ENCODE measurements at places on chromosomes 2 and 18.

GRCh38 chr2:42935692-42936671 is 143.6 kb upstream of the HAAO start:
- no peak for DNase-seq

DNA sequence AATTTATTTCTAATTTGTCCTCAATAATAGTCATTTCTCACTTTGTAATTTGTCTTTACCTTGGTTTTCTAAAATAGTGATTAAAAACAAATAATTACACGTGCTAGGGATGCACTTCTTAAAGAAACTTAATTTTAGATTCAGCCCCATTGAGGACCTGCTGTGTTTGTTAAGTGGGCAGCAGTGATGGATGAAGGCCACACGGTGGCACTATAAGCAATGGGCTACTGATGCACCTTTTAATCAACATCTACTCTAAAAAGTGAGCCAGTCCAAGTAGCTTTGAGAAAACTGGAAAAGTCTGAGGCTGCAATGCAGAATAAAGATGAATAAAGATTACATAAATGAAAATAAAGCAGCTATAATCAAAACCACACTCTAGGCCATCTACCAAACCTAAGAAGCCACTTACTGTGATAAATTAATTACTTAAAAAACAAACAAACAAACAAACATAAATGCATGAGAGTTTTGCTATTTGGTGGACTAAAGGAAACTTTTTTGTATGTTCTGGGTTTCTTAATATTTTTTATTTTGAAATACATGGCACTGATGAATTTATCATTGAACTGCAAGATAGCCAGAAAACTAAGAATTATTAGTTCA is 89.3 kb downstream of the PDE11A start:
- DNase-seq, result no peak

- no peak for DNase-seq
Observed at GRCh38 chr2:69716555-69717120, 25.3 kb upstream of the ANXA4 start.

DNA sequence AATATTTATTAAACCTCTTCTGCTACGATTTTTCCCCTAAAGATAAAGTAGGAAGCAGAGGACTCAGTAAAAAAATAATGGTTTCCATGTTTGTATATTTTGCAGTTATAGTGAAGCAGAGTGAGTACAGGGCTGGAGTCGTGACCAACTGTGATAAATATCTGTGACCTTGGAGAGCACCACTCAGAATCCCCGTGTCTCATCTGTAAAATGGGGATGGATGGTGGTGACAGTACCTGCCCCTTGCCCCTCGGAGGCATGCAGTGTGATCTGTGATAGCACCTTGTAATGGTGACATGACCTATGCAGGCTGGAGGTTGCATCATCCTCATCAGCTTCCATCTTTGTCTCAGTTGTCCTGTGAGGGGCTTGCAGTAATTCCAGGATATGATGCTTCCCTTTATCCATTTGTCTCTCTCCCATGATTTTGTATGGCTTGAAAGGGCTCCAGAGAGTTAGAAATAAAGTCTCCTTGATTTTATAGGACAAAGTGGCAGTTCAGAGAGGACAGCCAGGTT is 5.5 kb downstream of the TTL start:
- no peak for DNase-seq

- no peak for DNase-seq
Observed at GRCh38 chr18:8386669-8387380, 222.4 kb upstream of the RAB12 start.

DNA sequence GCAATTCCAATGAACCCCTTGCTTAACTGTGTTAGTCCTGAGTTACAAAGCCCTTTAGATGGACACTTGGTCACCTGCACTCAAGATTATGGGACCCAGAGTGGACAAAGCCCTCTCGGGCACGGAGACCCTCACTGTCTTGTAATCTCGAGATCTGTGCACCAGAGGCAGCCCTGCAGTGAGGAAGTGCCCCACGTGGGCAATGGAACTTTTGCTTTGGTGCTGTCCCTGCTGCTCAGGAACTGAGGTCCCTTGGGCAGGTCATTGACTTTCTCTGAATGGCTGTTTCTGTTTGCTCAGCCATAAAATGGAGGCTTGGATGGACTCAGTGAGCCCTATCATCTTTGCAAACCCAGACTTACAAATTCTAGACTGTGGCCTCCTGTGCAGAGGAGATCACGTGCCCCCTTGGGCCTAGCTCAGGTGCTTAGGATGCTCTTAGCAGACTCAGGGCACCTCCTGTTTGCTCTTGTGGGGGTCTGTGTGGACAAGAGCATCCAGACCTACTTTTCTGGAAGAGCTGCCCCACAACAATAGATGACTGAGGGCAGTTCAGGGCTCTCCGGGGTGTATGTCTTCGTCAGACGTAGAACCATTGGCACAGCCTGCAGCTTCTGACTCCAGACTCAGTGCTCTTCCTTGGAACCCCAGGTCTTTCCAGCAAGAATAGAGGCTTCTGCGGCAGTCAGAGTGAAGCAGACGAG is 94.5 kb upstream of the HS6ST1 start:
- DNase-seq, result no peak

DNA sequence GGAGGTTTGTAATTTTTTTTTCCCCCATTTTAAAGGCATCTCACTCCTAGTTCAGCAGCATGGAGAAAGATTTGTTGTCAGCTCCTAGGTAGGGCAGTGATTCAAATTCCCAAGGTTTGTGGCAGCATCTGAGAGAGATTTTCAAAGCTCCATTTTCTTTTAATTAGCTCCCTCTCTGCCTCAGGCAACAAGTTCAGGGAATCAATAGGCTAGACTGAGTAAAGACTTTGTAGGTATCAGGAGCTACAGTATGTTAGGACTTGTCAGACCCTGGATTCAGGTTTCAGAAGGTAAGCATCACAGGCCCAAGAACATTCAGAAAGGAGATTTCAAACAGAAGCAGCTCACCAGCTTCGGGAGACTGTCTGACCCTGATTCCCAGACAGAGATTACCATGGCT is 273.3 kb upstream of the ERBB4 start:
- no peak for DNase-seq

DNA sequence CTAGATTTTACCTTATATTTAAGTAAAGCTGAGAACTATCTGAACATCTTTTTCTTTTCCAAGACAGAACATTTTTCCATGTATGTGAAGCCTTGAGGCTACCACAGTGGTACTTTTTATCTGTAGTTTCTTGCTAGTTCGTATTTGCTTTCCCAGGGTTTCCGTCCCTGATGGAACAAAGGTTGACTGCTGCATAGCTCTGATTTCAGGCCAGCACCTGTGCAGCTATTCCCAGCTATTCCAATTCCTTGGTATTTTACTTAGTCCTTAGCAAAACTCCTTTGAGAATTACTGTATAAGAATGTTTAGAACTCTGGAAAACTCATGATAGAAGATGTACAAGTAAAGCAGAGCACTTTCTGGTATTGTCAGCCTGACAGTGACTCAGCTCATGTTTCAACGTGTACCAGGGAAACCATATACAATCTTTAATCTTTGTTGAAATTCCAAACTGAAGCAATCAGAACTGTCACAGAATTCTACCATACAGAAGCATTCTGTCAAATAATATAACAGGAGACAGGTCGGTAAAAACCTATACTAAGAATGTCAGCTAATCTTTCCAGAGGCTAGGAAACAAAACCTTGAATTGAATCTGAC is 162.2 kb downstream of the PKP4 start:
- DNase-seq, result no peak

DNA sequence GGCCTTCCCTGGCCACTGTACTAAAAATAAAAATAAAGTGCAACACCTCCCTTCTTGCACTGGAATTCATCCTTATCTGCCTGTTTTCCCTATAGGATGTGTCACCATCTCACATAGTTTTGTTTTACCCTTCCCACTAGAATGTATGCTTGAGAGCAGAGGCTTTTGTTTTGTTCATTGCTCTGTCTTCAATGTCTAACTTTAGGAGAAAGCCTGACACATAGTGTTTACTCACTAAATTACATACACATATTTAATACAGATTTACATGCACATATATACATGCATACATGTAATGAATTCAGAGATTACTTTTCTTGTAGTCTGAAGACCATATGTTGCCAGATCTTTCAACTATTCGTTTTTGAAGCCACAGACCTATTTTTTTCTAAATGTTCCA is 23.0 kb downstream of the CD302 start:
- no peak for DNase-seq

- DNase-seq, result no peak
Observed at GRCh38 chr2:199994371-199994770, 39.0 kb downstream of the MAIP1 start.

DNA sequence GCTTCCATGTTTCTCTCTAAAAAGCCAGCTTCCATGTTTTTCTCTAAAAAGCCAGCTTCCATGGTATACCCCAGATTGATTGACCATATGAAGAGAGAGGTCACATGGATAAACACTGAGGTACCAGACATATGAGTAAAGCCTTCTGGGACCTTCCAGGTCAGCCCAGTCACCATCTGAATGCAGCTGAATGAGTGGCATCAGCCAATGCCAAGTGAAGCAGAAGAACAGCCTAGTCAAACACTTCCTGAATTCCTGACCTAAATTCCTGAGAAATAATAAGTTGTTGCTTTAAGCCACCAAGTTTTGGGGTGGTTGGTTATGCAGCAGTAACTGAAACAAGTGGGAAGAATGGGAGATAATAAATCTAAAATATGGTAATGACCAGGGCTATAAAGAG is 5.7 kb upstream of the ALS2 start:
- no peak for DNase-seq

GRCh38 chr18:13218368-13218991 is at the start of gene LDLRAD4:
Gene LDLRAD4 (plus strand): TSS chr18:13218760.
- no peak for DNase-seq

DNA sequence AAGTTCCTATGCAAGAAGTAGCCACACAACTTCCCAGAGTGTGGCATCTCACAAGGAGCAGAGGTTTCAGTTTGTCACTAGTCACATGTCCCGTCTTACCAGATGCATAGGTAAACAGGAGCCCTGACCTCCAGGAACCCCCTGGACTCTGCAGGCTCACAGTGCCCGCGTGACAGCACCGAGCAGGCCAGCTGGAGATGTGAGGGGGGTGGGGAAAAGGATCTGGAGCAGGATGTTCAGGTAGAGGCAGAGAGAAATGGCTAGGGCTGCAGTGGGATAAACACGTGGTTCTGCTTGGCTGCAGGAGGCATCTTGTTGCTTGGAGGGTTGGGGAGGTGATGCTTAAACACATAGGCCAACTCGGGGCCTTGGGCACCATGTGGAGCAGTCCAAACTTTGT is 54.2 kb downstream of the IMPA2 start:
- no peak for DNase-seq

DNA sequence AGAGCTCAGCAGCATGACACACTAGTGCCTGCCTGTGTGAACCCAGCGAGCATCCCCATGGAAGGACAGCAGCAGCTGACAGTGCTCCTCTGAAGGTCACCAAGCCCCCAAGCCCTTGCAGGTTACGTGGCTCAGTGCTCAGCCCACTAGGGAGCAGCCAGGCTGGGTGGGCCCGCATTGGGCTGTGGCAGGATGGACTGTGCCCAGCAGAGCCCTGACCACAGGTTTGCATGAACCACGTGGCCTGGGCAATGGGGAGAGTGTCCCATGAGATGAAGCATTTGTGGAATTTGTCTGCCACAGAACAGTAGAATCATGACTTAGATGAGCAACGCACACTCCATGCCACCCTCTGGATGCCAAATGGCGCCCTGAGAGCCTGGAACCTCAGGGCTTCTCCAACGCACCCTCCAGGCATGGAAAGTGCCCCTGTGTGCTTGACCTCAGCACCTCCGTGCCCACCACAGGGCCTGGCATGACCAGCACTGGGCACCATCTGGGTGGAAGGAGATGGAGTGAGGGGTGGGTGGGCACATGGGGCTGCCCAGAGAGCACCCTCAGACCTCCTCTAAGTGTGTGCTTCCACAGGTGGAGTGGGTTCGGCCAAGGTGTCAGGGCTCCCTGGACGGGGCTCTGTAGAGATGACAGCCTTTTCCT is 216.1 kb upstream of the RAB6C start:
- no peak for DNase-seq

DNA sequence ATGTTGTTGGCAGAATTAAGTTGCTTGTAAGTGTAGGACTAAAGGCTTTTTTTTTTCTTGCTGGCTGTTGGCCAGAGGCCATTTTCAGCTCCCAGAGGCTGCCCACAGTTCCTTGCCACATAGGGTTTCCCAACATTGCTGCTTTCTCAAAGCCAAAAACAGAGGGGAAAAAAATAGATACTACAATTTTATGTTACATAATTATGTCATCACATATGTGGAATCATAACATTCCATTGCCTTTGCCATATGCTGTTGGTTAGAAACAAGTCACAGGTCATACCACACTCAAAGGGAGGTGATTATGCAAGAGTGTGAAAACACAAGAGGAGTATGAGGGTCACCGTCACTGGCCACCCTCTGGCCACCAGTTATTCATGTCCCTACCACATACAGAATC is 154.5 kb downstream of the RTN4 start:
- no peak for DNase-seq

DNA sequence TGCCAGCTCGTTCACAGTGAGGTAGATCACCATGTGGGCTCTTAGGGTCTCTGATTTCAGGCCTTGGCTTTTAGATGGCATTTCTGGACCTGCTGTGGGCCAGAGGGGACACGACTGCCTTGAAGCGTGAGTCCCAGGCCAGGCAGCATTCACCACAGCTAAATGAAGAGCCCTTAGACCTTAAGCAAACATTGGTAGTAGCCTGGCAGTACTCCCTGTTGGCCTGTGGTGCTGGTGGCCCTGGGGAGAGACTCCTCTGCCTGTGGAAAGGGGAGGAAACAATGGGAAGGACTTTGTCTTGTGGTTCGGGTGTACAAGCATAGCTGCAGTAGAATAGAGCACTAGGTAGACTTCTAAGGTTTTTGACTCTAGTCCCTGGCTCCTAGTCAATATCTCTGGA is 456.0 kb upstream of the DCC start:
- DNase-seq, result no peak

GRCh38 chr2:9675415-9676351 is 44.9 kb upstream of the YWHAQ start:
- DNase-seq, result no peak

GRCh38 chr18:32333781-32334180 is 136.9 kb downstream of the GAREM1 start:
- no peak for DNase-seq

- no peak for DNase-seq
Observed at GRCh38 chr18:79698668-79699335, 19.2 kb downstream of the CTDP1 start.

DNA sequence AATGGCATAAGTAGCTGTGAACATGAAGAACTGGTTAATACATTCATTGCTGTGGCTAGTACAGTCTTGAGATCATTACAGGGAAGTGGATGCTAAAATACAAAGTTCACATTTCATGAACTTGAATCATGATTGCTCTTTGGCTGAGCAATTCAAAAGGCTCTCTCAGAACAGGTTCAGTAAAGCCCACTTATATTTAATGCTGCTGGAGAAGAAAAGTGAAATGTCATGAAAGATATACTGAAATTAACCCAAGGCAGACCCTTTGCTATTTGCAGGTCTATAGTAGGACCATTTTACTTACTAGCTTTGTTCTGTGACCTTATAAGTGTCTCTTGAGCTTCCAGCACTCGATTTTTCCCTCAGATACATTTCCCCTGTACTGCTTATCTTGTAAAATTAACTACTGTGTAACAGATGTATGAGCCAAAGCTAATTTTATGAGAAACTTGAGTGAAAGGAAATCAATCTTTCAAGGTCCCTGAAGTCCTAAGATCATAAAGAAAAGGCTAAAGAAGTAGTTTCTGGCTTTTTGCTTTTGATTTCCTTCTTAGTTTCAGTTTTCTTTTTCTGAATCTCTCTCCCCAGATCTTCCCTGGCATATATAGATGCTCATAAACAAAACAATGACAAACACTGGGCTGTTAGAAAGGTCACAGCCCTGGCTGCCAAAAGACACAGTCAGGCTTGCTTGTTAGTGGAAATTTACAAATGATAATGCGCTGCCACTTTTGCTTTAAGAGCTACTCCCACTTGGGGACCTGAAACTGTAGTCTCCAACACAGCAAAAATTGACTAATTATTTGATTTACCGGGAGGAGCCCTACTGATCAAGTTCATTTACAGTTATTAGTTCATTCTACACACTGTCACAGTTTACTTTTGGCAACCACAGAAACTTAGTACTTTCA is 132.7 kb upstream of the XPO1 start:
- DNase-seq, result no peak
